ENCODE measurements at places on chromosomes 11 and 22.

DNA sequence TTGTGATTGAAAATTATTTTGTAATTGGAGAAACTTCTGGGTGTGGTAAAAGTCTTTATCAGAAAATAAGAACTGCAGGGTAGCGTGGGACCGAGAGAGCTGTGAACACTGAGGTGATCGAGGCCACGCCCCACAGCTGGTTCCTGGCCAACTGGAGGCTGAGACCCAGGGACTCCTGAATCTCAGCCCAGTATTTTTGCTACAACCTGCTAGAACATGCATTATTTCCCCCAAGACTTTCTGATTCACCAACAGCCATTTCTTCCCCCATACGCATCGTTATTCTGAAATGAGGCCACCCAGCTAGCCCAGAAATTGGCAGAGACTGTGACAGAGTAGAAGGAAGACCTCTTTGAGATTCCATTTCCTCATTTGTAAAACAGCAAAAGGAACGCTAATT is 3.4 kb upstream of the FGF19 start:
- DNase-seq: no peak

DNA sequence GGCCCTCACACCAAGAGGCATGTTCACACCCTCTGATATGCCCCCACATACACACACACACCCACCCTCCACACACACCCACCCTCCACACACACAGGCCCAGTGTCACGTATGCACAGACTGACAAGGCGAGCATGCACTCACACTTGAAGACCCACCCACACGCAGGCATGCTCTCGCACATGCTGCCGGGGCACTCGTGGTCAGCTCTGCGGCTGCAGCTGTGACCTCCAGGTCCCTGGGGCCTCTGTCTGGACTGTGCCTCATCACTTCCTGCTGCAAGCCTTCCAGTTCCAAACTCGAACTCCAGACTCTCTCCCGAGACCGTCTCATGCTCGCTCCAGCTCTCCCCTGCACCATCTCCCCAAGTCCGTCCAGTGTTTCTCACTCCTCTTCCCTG is 9.5 kb downstream of the DCHS1 start:
- no peak for DNase-seq

- DNase-seq: peak; percentile 86
These were observed at the start of gene CCDC134 for GRCh38 chr22:41800348-41801146. Gene CCDC134, plus strand, starts transcription at chr22:41800679. Its CDS starts 8,212 bp downstream, at chr22:41808891.

DNA sequence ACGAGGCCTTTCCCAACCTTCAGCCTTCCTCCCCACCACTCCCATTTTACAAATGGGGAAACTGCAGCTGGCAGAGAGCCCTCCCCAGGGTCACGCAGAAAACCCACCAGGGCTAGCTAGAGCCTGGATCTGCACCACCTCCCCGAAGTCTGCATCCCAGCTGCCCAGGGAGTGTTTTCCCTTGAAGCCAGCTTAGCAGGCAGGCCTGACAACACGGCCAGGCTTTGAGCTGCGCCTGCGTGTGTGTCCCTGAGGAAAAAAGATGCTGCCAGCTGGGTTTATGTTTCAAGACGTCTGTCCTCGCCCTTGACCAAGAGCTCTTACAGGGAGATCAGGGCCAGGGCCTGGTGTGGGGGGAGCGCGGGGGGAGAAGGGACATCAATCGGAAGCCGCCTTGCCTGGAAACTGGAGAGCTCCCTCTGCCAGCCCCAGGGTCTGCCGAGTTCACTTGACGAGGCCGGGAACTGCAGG is 20.3 kb downstream of the WNT11 start:
- no peak for DNase-seq

- no peak for DNase-seq
These were observed 882 bp downstream of the ANO1 start for GRCh38 chr11:70078781-70079616.

All from stimulated activated CD4-positive, alpha-beta T cell treated with anti-CD3 and anti-CD28 coated beads, Interleukin-1b, Interleukin-23, amount 100 ng/mL, for 24 hours (primary cell).